ENCODE measurements at places on chromosomes 6 and 20.

GRCh38 chr6:90285042-90285481 is 11.6 kb downstream of the BACH2 start:
- no peak for DNase-seq

DNA sequence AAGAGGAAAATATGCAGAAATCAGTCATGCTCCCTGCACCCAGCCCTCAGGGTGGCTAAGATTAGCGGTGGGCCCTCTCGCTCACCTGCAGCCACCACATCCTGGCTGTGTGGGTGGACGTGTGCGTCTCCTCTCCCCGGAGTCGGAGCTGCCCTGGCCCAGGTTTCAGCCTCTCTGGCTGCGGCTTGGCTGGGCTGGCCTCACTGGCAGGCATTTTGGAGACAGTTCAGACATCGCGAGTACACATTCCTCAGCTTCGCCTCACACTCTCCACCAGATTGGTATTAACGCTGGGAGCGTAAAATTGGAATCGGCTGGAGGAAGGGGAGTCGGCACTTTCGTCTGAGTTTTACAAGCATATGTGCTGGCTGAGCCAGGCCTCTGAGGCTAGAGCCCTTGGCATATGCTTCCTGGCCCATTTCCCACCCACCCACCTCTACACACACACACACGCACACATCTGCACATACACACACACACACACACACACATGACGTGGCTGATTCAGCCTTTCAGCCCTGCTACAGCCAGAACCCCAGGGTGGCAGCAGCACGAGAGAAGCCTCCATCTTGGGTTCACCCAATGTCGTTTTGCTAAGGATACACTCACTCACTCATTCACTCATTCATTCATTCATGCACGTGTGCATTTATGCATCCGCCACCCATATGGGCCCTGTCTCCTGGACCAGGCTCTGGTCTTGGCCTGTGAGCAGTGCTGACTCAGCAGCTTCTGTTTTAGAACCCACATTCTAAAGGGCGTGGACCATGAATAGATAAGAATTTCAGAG is 42.9 kb downstream of the BCAS4 start:
- peak; percentile 75 for DNase-seq

- DNase-seq = no peak
Observed at GRCh38 chr20:51337126-51337805, 205.3 kb downstream of the NFATC2 start.

- peak; percentile 35 for DNase-seq
Observed at GRCh38 chr6:55886185-55886836, 10.9 kb upstream of the BMP5 start.

- DNase-seq = no peak
Observed at GRCh38 chr20:36629719-36630681, 16.0 kb downstream of the SLA2 start.

DNA sequence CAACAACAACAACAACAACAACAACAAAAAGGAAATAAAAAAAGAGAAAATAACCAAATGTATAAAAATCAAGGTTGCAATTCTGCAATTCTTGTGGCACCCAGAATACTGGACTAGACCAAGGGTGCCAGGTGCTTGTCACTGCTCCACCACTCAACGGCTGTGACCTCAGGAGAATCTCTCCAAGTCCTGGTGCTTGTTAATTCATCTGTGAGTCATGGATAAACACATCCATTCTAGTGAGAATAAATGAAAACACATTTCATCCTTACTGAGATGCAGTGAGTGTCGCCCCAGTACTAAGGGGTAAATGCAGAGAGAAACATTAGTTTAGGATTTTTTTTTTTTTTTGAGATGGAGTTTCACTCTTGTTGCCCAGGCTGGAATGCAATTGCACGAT is 32.0 kb downstream of the HLA-C start:
- DNase-seq = no peak

Data from hepatocyte (in vitro differentiated cells).